HS-27A (cell line): ENCODE measurements at places on chromosomes 1 and 21.

DNA sequence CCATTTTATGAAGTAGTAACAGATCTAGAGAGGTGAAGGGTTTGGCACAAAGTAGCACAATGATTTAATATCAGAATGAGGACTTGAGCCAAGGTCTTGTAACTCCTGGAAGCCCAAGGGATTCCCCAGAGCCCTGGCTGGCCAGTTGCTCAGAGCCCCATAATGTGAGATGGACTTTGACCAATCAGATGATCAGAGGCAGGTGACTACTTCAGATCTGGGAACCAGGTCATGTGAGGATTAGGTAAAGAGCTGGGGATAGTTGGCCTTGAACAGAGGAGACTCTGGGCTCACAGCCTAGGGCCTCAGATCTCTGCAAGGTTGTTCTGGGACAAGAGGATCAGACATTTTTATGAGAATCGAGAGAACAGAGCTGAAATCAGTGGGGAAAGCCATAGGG is 18.9 kb downstream of the SHISAL2A start:
- no peak for DNase-seq

- DNase-seq: no peak
These were observed 130.0 kb upstream of the KCNJ15 start for GRCh38 chr21:38126666-38127303.

GRCh38 chr1:227880342-227880924 is 65.0 kb downstream of the PRSS38 start:
- no peak for DNase-seq

GRCh38 chr1:184647471-184647870 is 107.2 kb downstream of the EDEM3 start:
- DNase-seq: no peak

DNA sequence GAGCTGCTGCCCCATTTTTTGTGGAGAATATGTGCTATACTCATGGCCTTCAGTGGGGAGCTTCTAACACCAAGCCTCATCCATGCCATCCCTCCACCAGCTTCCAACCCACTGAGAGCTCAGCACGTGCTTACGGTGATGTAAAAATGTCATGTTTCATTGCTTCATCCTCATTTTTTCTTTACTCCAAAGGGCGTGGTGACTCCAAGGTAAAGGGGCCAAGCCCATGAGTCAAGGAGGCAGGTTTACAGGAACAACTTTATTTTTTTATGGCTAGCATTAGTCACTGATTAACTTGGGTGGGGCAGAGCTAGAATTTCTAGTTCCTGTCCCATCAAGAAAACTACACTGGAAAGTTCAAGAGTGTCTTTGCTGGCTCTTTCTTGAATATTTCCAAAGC is at the start of gene C1orf226:
TSS of gene C1orf226 (plus strand) at position 346 of the 400 bp plus-strand sequence. CDS start 174 bp downstream, outside the sequence.
- no peak for DNase-seq

DNA sequence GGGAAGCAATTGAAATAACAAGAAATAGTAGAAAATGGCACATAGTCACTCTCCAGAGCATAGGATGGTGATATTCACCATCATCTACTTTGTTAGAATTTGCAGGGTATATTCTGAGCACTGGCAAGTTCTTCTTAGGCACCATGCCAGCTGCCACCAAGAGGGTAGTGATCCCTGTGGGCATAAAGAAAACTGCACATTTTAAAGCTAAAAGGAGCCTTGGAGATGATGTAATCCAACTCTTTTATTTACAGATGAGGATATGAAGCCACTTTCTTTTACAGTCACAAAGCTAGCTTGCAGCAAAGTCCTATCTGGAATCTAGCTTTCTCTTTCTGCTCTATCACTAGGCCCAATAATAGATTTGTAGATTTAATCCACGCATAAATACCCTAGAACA is 69.0 kb downstream of the PTGER3 start:
- DNase-seq: no peak

- DNase-seq: no peak
These were observed 4.3 kb upstream of the BCL2L15 start for GRCh38 chr1:113891631-113892220.

- no peak for DNase-seq
These were observed 77.5 kb downstream of the ARHGEF16 start for GRCh38 chr1:3531928-3532327.
